ENCODE measurements at places on chromosomes 16 and 17.

DNA sequence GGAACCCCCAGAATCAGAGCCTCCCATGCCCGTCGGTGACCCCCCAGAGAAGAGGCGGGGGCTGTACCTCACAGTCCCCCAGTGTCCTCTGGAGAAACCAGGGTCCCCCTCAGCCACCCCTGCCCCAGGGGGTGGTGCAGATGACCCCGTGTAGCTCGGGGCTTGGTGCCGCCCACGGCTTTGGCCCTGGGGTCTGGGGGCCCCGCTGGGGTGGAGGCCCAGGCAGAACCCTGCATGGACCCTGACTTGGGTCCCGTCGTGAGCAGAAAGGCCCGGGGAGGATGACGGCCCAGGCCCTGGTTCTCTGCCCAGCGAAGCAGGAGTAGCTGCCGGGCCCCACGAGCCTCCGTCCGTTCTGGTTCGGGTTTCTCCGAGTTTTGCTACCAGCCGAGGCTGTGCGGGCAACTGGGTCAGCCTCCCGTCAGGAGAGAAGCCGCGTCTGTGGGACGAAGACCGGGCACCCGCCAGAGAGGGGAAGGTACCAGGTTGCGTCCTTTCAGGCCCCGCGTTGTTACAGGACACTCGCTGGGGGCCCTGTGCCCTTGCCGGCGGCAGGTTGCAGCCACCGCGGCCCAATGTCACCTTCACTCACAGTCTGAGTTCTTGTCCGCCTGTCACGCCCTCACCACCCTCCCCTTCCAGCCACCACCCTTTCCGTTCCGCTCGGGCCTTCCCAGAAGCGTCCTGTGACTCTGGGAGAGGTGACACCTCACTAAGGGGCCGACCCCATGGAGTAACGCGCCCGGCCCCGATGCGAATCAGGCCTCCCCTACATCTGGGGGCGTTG, 4.0 kb downstream of the TPSG1 start:
- no peak for DNase-seq

GRCh38 chr17:64218066-64218465, 45.0 kb downstream of the TEX2 start:
- DNase-seq, result no peak

DNA sequence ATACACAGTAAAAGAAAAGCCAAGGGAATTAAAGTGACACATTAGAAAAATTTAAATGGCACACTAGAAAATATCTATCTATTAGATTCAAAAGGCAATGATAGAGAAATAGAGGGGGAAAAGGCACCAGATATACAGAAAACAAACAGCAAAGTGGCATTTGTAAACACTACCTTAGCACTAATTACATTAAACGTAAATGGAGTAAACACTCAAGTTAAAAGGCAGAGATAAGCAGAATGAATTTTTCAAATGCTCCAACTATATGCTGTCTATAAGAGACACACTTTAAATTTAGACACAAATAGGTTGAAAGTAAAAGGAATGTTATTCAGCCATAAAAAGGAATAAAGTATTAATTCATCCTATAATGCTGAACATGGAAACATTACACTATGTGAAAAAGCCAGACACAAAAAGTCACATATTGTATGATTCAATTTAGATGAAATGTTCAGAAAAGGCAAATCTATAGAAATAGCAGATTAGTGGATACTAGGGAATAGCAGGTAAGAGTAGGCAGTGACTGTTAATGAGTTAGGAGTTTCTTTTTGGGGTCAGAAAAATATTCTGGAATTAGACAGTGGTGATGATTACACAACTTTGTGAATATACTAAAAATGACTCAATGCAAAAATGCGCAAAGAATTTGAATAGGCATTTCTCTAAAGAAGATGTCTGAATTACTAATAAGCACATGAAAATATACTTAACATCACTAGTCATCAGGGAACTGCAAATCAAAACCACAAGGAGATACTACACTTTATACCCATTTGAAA, 92.4 kb downstream of the BRIP1 start:
- DNase-seq, result no peak

DNA sequence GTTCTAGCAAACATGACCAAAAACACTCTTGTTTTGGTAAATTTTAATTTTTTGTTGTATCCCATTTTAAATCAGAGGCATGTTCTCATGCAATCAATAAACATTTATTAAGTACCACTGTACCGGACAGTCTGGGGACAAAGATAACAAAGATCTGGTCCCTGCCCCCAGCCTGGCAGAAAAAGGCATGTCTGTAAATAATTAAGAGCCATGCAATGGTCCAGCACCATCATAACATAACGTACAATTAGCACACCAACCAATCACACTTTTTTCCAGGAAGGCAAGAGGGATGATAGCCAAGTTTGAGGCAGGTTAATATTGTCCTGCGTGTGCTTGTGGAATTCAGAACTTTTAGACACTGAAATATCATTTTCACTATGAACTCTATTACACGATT, 3.5 kb downstream of the KCNJ16 start:
- no peak for DNase-seq

DNA sequence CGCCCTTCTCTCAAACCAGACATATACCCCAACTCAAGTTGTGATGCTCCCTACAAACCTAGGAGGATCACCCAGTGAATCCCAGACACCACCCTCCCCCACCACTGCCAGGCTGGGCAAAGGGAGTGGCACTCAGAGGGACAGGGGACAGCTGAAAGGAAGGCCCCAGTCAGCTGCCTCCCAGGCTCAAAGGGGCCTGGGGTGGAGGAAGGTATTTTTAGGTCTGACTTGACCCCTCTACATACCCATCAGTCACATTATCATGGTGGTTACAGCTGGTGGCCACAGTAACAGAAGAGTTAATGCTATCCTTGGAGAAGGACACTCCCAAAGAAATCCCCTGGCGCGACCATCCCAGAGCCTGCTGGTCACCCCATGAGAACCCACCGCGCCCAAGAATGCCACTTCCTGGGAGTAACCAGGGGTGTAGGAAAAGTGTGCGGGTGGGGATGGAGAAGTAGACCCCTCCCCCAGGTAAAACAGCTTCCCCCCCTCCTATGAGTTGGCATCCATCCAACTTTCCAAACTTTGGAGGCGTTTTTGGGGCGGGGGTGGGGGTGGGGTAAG, 1.1 kb downstream of the CACNB1 start:
- no peak for DNase-seq

GRCh38 chr17:6075050-6075449, 4.9 kb downstream of the WSCD1 start:
- DNase-seq, result no peak

DNA sequence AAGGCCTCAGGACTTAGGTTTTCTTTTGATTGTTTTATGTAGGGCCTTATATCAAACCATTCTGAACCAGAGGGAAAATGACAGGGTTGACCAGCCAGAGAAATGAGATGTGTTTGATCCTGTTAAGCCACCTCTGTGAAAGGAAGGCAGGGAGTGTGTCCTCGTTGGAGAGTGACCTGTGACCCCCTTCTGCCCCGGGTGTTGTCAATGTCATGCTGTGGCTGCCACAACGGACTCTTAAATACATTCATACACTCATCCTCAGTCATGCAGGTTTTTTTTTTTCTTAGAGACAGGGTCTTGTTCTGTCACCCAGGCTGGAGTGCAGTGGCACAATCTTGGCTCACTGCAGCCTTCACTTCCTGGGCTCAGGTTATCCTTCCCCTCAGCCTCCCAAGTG, 6.1 kb downstream of the MYCBPAP start:
- DNase-seq, result no peak

DNA sequence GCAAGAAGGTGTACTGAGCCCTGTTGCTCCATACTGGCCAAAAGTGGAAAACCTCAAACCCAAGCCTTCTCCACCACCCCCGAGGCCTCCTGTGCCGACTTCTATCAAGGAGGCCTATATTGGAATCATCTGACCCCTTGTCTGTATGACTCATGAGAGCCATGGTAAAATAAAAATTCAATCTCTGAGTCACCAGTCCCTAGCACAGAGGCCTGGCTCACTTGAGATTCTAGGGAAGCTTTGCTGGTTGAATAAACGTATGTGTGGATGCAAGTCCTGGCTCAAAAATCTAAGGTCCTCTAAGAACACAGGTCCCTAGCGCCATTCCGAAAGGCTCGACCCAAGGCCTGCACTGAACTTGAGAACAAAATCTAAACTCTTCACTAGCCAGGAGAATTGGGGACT, 15.0 kb downstream of the NSMCE1 start:
- no peak for DNase-seq

Measured in NCI-H446 treated with DMSO at 0.1 percent for 48 hours (cell line).